Ureter (tissue), 1 donor: ENCODE measurements at places on chromosomes 2 and 18.

GRCh38 chr18:42275949-42276730 lies 321.1 kb downstream of the PIK3C3 start:
- DNase-seq: no peak

DNA sequence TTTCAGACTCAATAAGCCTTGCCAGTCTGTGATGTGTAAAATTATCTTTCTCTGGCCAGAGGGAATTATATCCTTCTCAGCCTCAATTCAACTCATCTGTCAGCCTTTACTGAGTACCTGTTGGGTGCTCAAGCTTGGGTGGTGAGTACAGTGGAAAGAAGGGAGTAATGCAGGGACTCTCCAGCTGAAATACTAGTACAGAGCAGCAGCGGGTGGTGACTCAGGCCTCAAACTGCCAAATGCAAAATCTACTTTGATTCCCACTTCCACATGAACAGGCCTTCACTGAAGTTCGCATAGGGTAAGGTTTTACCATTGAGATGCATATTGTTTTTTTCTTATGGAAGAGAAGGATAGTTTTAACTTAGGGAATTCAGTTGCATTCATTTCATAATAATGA lies 326.8 kb downstream of the LRRTM1 start:
- DNase-seq: no peak

DNA sequence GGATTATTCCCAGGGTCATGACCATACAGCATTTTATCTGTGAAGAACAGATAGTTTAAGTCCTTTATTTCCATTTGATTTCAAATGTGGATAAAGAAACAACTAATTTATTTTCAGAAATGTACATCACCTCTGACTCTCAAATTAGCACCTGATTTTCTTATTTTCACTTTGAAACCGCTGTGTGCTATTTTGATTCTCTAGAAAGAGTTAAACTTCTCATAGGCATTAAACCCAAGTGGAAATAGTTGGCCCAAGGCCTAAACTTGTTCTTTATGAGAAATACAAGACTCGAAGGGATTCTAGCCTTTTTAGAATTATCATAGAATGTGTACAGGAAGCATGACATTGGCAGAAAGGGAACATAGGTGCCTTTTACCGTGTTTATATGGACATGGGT lies 41.5 kb upstream of the LTBP1 start:
- DNase-seq: no peak

GRCh38 chr2:235303499-235304291 lies 190.1 kb upstream of the AGAP1 start:
- DNase-seq: no peak

GRCh38 chr2:239275044-239275685 lies 125.7 kb downstream of the HDAC4 start:
- DNase-seq: peak; percentile 83

GRCh38 chr2:63841254-63842022 lies at the start of gene UGP2:
UGP2 (plus strand) TSS chr2:63841896; CDS start chr2:63842186, 290 bp downstream.
- DNase-seq: peak; percentile 94

DNA sequence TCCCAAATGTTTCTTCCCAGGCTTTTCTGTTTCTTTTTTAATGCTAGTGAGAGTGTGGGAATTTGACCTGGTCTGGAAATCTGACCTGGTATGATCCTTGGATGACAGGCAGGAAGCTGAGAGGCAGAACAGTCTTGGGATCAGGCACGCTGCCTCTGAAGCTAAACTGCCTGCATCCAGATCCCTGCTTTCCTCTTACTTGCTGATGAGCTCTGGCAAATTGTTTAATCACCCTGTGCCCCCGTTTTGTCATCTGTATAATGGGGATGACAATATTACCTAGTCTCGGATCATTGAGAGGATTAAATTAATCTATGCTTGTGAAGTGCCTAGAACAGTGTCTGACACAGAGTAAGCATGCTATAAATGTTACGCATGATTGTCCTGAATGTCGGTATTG lies 3.3 kb downstream of the KLHL23 start:
- DNase-seq: no peak

DNA sequence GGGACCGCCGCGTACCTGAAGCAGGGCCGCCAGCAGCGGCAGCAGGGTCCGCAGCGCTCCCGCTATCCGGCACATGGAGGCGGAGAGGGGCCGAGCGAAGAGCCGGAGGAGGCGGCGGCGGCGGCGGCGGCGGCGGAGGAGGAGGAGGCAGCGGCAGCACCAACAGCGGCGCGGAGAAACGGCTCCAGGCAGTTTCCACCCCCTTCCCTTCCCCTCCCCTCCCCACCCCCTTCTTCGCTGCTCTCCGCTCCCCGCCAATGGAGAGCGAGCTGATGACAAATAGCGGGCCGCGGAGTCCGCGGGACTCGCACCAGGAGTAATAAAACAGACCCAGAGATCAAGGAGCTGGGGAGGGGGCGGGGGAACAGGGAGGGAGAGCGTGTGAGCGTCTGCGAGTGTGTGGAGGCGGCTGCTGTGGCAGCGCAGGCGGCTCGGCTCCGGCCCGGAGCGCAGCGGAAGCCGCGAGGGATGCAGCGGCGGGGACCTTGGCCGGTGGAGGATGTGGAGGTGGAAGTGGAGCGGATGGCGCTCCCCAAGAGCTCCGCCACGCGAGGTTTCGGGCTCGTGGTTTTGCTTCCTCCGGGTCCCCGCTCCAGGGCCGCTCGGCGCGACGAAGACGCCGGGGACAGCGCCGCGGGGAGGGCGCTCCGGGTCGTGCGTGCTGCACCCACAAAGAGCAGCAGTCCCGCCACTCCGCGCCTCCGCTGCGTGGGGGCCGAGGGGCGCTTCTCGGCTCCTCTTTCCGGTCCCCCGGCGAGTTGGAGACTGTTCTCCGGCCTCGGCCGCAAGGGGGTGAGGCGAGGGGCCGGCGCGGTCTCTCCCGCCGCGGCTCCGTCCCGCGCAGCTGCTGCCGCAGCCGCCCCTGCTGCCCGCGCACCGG lies at the start of gene CDH2:
Gene CDH2 (minus strand): TSS at position 183 of the 880 bp plus-strand sequence. CDS start 108 bp downstream, at position 75.
- no peak for DNase-seq

DNA sequence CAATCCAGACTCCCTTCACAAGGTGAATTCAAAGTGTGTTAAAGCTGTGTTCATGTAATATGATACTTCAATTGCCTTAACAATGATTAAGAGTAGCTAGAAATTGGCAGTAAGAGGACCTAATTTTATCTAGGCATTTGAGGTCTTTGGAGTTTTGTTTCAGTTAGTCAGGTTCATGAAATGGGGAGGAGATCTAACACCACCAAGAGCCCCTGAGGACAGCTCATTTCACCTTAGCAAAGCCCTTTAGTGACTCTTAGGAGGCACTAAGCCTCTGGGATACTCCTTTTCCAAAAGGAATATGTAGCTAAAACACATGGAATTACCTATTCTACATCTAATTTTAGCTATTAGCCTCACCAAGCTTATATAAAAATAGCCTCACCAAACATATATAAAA lies 716.5 kb upstream of the RAB6C start:
- DNase-seq: no peak

DNA sequence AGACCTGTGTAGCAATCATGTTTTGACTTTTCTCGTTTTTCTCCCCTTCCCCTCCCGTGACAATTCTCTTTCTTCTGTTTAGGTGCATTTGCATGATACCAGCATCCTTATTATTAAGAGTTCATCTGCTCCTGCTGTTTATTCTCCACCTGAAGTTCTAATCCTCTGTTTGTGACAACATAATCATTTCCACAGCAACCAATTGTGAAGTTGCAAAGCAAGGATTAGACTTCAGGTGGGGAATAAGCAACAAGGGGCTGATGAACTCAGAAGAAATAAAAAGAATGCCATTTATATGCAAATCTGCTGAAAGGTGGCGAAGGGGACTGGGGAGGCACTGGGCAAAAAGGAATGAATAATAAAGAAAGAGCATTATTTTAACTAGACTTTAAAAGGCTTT lies 124.8 kb upstream of the LINC00305 start:
- DNase-seq: no peak

- no peak for DNase-seq
Measured at GRCh38 chr18:26208977-26209376, 17.3 kb upstream of the TAF4B start.

- DNase-seq: no peak
Measured at GRCh38 chr2:95307036-95307435, 9.9 kb downstream of the KCNIP3 start.

DNA sequence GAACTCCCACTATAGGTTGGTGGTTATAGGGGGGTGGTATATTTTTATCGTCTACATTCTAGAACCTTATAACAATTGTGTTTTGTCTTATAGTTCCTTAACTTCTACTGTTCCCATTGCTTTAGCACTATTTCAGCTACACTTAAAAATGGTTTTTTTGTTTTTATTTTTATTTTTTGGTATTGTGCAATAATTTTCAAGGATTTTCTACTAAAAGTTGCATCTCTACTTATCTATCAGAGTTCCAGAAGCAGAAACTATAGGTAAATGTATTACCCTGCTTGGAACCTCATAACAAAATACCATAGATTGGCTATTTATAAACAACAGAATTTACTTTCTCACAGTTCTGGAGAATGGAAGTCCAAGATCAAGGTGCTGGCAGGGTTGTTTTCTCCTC lies 981.6 kb upstream of the CNTNAP5 start:
- no peak for DNase-seq

DNA sequence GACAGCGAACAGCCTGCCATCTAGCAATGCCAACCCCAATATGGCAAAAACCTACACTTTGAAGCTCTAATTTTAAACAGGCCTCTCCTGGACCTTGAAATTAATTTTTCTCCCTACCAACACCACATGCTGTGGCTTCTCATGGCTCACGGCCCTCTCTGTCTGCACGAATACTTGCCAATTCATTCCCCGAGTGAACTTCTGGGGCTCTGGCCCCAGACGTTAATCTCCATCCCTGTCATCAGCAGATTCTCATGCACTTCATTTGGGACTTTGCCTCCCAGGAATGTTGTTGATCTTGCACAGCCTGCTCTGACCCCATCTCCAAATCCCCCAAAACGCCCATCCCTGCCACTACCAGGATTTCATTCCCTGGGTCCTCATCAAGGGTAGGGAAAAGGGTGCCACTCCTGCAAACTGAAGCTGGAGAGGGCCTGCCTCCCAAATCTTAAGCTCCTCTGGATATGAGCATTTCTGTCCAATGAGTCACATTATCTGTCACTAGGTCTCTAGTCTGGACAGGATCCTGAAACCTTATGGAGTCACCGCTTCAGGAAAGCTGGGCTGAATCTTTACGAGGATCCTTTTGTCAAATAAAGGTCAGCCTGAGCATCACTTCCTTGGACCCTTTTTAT lies 10.4 kb downstream of the FIGLA start:
- no peak for DNase-seq

DNA sequence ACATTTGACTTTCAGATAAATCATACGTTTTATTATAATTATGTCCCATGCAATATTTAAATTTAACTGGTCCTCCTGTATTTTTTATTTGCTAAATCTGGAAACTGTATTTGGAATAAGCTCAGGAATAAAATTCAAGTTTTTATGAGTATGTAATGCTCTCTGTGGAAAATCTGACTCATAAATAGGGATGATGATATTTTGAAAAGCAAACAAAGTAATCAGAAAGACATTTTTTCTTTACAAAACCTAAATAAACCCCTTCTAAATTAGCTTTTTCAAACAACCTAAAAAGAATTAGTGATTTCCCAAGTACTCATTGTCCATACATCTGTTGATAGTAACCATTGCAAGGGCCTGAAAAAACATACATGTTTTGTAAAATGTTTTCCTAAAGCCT lies 41.1 kb downstream of the ASB1 start:
- DNase-seq: no peak

DNA sequence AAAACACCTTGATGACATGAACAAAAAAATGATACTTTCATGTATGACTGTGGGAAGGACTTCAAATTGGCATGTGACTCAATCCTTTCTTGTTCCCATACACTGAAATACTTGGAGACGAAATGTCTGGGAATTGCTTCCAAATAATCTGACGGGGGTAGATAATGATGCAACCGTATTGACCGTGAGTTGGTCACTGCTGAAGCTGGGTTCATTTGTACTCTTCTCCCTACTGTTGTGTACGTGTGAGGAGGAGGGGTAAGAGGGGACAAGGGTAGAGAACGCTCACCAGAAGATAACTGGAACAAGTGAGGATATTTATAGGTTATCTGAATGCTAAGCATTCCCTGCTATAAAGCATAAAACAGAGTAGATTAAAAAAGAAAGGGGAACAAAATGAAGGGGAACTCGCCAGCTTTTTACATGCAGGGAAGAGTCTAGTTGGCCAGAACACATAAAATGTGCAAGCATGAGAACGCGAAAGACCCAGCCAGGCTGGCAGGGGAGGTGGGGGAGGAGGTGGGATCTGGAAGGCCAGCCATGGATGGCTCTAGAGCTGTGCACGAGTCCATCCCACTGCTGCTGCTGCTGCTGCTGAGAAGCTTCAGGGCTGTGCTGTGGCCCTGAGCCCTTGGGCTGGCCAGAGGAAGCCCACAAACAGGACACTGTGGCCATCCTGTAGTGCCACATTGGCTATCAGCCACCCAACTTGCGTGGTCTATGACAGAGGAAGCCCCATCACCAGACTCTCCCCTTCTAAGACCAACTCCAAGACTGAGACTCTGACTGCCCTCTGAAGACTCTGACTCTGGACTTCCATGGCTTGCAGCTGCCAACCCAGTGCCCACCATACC lies 15.2 kb upstream of the CETN1 start:
- no peak for DNase-seq

GRCh38 chr2:191758518-191759507 lies 80.9 kb downstream of the NABP1 start:
- peak; percentile 64 for DNase-seq

DNA sequence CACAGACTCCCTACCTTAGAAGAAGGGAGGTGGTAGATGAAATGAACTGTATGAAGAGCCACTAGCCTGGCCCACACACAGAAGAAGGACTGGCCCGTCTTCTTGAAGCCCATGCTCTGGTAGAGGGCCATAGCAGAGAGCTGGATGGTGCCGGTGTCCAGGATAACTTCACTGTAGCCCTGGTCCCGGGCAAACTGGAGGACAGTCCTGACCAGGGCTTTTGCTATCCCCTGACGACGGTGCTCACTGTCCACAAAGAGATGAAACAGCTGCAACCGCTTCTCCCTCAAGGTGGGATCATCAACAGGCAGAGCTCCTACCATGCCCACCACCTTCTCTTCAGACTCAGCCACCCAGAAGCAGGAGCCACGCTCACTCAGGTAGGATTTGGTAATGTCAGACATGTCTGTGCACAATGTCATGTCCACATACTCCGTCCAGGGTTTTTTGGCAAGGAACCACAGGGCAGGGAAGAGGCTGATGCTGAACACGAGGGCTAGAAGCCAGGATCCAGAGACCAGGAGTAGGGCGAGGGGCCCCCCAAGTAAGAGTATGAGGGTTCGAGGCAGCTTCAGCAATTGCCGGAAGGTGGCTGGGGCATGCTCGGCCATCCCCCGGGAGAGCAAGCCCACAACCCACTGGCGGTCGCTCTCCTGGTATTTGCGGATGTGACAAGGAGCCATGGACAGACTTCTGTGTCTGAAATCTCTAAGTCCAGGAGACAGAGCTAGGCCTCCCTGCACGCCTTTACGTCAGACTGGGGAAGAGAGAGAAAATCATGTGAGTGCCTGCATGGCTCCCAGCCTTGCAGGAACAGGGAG lies 1.1 kb downstream of the NAT8 start:
- DNase-seq: no peak

DNA sequence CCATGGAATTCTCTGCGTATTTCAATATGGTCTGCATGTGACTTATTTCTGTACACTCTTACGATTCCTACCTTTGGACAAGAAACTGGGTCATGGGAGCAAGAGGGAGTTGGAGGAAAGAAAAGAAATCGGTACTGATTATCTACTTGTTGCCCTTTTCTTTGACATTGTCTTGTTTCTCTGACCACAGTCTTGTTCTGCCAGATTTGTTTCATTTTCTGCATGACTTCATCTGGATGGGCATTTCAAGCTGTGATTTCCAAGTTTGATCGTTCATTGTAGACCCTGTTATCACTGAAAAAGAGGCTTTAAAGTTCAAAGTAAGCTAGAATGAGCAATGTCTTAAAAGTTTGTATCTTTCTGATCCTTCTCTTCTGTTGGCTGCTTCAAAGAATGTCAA lies 2186.3 kb upstream of the CELF4 start:
- DNase-seq: no peak

- DNase-seq: no peak
Measured at GRCh38 chr2:134669731-134670669, 48.8 kb downstream of the TMEM163 start.
